ENCODE measurements at places on chromosomes 1 and 21. TPM values are rescaled to one million over a fixed set of nuclear protein-coding genes. Genes with fewer than 3 reads are reported as not detected.

Gene GPR25
- polyA plus RNA-seq, result 0.14 TPM

Gene ZBTB37
- polyA plus RNA-seq, result 1.3 TPM

GRCh38 chr1:20521960-20522861, 14.3 kb upstream of the MUL1 start:
- peak; percentile 73 for DNase-seq

Gene CHD5
- polyA plus RNA-seq, result 0.08 TPM

GRCh38 chr1:5751163-5751540, 241.1 kb downstream of the NPHP4 start:
- DNase-seq, result peak; percentile 59

DNA sequence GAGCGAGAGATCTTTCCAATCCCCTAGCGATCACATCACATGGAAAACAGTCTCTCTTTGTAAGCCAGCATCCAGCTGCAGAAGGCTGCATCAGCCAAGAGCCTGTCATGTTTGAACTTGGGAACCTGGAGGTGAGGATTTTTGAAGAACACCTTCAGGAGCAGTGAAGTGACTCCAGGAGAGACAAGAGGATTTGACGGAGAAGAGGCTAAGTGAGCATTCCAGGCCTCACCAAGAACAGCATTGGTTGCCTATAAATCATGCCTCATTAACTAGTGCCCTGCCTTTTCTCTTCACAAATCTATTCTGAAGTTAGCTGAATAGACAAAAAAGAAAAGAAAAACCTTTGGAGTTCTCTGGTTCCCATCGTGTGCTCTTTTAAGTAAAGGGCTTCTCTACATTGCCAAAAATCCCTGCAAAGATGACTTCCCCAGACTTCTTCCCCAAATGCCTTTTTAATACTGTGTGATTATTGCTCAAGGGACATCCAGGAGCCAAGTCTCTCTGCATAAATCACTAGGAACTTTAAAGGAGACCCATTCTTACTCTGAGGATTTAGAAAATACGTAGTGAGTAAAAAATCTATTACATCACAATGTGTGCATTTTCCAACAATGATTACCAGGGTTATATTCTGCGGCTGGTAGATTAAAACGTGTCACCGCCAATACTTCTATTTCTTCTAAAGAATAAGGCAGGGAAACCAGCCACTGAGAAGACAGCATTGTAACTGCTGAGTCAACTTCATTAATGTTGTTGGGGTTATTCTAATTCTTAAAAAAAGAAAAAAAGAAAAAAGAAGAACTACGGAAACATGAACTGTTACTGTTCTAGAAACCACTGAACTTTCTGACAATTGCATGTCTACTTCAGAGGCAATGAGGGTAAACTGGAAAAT, 95.2 kb downstream of the KIF14 start:
- DNase-seq, result no peak

Gene DISC1
- polyA plus RNA-seq, result 1.1 TPM

Gene WNT4
- polyA plus RNA-seq, result 0.08 TPM

DNA sequence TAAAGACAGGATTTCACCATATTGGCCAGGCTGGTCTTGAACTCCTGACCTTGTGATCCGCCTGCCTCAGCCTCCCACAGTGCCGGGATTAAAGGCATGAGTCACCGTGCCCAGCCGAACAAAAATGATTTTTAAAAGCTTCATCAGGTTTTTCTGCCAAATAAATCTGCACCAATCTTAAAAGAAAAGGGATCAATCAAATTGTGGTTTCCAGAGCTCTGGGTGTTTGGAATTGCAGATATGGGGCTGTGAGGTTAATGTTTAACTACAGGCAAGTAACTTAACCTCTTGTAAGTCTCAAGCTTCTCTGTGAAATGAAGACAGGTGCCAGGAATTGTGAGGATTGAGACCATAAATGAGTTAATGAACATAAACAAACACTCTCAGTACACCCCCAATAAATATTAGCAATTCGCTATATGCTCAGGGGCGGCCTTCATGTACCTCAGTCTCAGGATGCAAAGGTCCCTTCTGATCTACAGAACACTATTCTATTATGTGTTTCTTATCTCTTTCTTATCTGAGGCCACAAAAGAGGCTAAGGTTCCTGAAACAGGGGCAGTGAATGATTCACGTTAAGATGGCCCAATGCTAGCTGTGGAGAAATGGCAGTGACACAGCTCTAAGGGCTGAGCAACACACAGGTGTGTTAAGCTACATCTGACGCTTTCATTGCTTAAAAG, 7.1 kb upstream of the GNPAT start:
- DNase-seq, result no peak

Gene CFAP74
- 0.03 TPM for polyA plus RNA-seq

Gene TCEA3
- polyA plus RNA-seq, result 6.6 TPM

- DNase-seq, result no peak
Measured at GRCh38 chr21:38202811-38203210, 54.0 kb upstream of the KCNJ15 start.

Measured in spleen (tissue), 13 donors.